ENCODE measurements at places on chromosomes 3 and 15.
A peak's percentile ranks its signal among the peaks of the same experiment; 100 is the strongest.

GRCh38 chr15:37929238-37929637 is 5.2 kb upstream of the TMCO5A start:
- DNase-seq: no peak

GRCh38 chr3:40924559-40925141 is 274.7 kb upstream of the CTNNB1 start:
- DNase-seq: no peak

- DNase-seq: no peak
These were observed 236.0 kb downstream of the CACNA2D3 start for GRCh38 chr3:54358316-54358715.

GRCh38 chr3:102745881-102746280 is 311.1 kb downstream of the ZPLD1 start:
- no peak for DNase-seq

DNA sequence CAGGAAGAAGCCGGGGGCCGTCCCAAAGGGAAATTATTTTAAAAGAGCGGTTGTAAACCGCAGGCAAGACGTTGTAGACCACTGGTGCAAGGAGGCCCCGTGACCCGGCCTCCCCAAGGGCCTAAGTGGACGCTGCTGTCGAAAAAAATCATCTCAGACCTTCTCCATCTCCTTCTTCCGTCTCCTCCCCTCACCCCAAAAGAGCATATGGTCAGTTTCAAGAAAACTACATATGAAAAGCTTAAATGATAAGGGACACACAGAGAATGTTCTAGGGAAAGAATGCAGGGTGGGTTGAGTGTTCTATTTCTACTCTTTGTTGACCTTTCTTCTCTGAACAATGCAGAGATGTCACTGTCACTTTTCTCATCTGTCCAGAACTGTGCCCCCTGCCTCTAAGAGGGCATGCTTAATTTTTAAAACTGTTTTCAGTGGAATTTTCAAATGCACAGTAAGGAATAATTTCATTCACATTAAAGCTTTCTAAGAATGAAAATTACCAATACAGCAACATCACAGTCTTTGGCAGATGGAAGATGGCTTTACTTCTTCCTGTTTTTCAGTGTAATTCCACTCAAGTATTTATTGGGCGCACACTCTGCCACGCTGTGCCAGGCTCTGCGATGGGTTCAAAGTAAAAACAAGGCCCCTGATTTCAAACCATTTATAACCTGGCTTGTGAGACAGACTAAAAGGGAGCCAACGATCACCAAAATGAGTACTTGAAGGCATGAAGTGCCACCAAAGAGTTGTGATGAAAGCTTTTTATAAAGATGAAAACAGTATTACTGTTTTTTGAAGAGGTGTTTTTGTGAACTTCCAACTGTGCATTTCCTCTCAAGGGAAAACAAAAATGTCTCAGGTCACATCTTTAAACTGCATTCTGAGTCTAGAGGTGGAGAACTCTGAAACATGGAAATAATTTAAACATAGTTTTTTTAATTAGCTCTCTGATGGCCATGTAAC is 891 bp upstream of the TOP2B start:
- DNase-seq: no peak

GRCh38 chr3:21540265-21540664 is 210.7 kb downstream of the ZNF385D start:
- DNase-seq: no peak

GRCh38 chr3:150912501-150912900 is 7.3 kb upstream of the MINDY4B start:
- DNase-seq: no peak

DNA sequence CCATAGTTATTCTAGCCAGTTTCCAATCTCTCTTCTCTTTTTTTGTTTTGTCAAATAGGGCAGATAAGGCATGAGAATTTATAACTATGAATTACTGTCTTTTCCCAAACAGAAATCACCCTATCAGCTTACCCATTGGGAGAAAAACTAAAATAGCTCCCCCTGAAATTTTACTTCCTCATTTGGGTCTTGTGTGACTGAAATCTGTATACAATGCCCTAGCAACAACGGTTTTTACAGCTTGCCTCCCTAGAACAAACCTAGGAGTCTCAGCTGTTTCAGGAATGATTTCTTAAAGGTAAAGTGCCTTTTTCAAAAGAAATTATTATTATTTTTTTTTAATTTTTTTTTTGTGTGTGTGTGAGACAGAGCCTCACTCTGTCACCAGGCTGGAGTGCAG is 56.8 kb downstream of the CD86 start:
- DNase-seq: no peak

GRCh38 chr3:146476094-146476740 is 6.9 kb upstream of the PLSCR2 start:
- DNase-seq: no peak

GRCh38 chr3:151002003-151002981 is 29.8 kb upstream of the CLRN1 start:
- no peak for DNase-seq

DNA sequence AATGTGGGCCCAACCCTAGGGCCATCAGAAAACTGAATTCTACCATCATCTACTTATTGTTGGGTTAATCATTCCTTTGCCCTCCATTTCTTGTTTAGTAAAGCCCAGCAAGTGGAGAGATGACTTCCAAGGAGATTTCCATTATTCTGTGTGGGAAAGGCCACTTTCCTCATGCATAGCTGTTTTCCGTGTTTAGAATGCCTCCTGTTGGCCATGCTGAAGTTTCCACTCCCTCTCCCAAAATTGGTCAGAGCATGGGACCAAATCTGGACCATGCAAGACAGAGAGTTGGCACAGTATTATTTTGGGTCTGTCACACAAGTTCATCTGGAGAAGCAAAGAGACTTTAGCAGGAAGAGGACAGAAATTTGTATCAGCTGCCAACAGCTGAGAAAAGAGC is 15.3 kb upstream of the SUSD5 start:
- no peak for DNase-seq

- no peak for DNase-seq
These were observed 99.6 kb upstream of the UBE2E1 start for GRCh38 chr3:23706111-23706510.

- DNase-seq: no peak
These were observed 175.2 kb downstream of the TAFA4 start for GRCh38 chr3:68757157-68757556.

- no peak for DNase-seq
These were observed 22.3 kb upstream of the SACM1L start for GRCh38 chr3:45666757-45667431.

GRCh38 chr15:35705030-35705883 is 159.3 kb upstream of the DPH6 start:
- DNase-seq: no peak

DNA sequence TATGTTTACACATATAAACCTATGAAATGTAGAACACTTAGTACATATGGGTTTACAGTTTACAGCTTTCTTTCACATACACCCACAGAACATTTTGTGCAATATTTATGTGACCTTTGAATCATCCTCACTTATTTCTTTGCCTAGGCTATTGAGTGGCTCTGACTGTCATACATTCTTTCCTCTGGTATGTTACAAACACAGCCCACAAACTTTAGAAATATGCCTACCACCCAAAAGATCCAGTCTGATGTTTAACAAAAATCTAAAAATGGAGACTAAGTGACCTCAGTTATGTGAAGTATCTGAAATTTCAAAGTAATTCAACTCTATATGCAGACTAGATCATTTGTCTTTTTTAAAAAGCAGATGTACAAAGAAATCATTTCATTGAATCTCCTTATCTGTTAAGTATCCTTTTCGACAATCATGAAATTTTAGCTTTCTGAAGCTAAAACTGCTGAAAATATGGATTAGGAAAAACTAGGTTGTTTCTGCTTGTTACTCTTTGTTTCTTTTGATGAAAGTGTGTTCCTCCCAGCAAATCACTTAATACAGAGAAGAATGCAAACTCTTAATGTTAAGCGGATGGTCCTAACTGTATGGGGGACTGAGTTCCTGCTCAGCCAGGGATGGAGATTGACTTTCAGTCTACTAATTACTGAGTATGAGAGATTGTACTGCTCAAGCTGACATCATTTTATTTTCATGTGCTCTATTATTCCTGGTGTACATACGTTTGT is 27.7 kb downstream of the CCDC54 start:
- no peak for DNase-seq

- DNase-seq: no peak
These were observed 277.6 kb downstream of the THSD4 start for GRCh38 chr15:71392861-71393283.

DNA sequence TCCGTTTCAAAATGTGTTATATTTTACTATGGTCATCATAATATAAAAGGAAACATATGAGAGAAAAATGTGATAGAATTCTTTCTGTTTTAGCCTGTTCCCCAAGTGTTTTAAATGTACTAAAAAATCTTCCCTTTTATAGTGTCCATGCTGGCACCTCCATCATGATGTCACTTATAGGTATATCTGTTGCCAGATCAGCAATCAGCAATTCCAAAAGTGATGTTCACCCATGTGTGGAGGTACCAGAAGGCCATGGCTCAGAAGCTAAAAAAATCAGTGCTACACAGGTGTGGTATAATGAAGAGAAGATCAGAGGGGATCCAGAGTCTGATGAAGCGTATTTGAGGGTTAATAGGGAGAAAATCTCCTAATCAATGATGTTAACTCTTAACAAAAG is 1.1 kb upstream of the GPR15 start:
- DNase-seq: no peak

GRCh38 chr3:14744556-14744955 is 69.6 kb downstream of the C3orf20 start:
- no peak for DNase-seq

GRCh38 chr3:149003653-149004305 is 12.4 kb downstream of the GYG1 start:
- peak; percentile 50 for DNase-seq

DNA sequence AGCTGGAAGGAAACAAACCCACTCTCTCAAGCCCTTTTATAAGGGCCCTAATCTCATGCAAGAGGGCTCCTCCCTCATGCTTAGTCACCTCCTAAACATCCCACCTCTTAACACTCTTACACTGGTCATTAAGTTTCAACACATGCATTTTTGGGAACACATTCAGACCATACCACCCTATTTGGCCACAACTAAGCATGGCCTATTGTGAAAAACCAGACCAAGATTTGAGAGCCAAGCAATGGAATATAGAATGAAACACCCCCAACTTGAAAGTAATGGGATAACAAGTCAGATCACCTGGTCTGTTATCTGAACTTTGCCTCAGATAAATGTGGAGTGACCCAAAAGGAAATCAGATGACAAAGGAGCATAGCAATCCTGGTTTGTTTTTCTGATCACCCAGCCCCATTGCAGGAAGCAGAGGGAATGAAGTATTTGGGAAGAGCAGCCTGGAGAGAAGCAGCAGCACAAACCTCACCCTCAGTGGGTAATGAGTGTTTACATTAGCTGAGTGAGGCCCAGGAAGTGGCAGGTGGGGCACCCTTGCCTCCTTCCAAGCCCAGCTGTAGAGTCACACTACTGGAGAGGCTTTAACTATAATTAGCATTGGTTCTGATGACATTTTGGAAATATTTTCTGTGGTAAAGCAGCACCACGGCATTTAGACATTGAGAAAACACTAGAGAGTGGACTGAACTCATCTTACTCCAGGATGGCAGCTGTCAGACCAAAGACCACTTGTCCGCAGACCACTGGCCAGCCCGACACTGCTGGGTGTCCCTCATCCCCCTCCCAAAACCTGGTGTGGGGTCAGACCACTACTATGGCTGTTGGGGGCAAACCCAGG is 48.8 kb upstream of the PRTG start:
- DNase-seq: peak; percentile 77

DNA sequence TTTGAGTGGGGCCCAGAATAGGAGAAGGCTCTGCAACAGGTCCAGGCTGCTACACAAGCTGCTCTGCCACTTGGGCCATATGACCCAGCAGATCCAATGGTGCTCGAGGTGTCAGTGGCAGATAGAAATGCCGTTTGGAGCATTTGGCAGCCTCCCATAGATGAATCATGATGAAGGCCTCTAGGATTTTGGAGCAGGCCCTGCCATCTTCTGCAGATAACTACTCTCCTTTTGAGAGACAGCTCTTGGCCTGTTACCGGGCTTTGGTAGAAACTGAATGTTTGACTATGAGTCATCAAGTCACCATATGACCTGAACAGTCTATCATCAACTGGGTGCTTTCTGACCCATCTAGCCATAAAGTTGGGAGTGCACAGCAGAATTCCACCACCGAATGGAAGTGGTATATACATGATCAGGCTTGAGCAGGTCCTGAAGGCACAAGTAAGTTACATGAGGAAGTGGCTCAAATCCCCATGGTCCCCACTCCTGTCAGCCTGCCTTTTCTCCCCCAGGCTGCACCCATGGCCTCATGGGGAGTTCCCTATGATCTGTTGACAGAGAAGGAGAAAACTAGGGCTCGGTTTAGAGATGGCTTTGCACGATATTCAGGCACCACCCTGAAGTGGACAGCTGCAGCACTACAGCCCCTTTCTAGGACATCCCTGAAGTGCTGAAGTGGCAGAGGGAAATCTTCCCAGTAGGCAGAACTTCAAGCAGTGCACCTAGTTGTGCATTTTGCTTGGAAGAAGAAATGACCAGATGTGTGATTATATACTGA is 971.4 kb downstream of the MCTP2 start:
- DNase-seq: no peak

- no peak for DNase-seq
These were observed 759 bp upstream of the TTBK2 start for GRCh38 chr15:42921342-42921731.

DNA sequence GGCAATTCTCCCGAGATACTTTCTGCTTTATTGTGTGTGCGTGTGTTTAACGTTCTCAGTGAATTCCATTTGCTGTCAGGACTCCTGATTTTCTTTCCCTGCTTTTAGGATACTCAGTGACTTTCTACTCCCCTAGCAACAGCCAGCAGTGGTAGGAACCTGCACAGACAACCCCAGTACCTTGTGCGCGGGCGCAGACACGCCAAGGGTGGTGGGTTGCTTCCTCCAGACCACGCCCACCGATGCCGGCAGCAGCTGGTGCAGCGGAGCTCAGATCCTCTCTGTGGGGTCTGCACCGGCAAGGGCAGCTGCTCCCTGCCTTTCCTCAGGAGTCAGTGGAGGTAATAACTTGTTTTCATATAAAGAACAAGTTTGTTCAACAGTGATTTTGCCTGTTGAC is 225.1 kb upstream of the NDN start:
- DNase-seq: peak; percentile 84

GRCh38 chr3:16199769-16200168 is 25.3 kb downstream of the GALNT15 start:
- no peak for DNase-seq

DNA sequence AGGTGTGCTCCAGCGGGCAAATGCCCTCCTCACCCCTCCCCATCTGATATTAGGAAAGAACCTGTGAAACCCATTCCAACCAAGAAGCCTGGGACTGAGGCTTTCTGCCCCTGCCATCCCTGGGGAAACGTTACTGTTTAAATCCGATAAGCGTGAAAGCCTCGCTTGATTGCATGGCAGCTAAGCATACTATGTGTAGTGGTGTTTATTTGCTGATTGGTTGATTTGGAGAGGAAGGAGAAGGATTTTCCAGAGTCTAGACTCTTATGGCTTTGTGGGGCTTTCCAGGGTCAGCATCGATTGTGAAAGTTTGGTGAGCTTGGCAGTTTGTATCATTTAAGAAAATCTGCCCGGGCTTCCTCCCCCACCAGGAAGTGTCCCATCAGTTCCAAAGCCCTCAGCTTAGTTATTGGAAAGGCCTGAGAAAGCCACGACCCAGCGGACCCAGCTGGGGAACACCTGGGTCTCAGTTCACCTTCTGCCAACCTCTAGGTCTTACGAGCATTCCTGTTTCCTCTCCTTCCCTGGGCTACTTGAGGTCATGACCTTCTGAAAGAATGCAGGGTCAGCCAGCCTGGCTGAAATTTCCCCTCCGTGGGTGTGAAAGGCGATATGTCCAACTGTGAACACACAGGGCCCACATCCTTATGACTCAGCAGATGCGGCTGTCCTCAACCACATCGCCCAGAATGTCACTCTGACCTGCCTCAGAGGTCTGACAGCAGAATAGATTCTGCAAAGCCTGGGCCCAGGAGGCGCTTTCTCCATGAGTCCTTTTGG is 62.8 kb upstream of the HERC1 start:
- DNase-seq: no peak

Data from SHP77 (cell line).